ENCODE measurements at places on chromosomes 2 and 18.

DNA sequence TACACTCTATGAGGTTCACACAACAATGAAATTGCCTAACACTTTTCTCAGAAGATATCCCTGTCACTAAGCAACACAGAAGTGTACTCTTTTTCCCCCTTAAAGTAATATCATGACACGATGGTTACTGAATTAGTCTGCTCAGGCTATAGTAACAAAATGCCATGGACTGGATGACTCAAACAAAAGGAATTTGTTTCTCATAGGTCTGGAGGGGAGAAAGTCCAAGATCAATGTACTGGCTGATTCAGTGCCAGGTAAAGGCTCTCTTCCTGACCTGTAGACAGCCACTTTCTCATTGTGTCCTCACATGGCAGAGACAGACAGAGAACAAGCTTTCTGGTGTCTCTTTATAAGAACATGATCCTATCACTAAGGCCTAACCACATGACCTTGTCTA lies 211.9 kb downstream of the RBM43 start:
- no peak for DNase-seq

DNA sequence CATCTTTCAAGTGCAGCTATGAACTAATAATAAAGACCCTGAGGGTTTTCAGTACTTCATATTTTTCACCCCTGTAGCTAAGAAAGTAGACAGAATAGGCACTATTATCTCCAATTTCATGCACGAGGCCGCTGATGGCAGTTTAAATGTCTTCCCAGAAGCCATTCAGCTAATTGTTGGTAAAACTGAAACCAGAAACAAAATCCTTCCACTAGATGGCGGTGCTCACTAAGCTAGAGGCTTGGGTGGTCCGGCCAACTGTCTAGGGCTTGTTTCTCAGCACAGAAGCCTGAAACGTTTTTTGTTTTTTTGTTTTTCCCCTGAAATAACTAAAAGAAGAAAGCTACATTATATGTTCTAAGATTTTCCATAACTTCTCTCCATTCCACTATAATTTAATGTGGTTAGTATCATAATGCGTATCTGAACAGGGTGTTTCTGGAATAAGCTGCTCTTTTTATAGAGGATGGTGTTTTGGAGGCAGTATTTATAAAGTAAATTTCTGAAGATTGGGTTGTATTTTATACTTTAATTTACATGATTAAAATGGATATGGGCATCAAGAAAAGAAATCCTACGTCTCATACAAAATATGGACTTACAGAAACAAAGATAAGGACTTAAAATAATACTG lies 159.4 kb downstream of the PIK3C3 start:
- peak; percentile 82 for DNase-seq

- peak; percentile 39 for DNase-seq
Measured at GRCh38 chr2:44291281-44292248, 16.3 kb downstream of the SLC3A1 start.

DNA sequence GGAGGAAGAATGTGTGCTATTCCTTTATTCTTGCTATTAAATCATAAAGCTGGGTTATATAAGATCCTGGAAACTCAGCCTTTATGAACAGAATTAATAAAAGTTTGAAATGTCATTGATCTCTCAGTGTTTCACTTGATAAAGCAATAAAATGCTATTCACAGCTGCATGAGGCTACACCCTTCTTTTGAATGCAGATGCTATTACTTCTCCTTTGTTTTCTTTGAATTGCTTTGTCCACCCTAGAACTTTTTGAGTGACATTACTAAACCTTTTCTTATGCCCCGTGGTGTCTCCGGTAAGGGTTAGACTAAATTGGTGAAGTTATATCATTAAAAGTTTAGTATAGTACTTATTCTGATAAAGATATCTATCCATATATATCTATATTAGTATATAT lies 18.9 kb downstream of the SERPINB5 start:
- no peak for DNase-seq

DNA sequence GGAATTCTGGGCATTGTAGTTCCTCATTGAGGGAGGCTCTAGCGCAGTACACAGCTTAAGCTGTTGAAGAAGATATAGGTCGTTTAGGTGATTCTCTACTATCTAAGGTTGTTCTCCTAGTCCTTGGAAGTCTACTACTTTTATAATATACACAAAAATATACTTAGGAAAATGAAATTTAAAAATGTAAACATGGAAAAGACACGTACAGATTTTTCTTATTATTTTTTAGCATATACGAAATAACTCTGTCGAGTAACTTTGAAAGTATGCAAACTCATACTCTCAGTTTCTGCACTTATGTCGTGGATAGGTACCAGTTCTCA lies 272 bp upstream of the FASTKD1 start:
- DNase-seq = no peak

DNA sequence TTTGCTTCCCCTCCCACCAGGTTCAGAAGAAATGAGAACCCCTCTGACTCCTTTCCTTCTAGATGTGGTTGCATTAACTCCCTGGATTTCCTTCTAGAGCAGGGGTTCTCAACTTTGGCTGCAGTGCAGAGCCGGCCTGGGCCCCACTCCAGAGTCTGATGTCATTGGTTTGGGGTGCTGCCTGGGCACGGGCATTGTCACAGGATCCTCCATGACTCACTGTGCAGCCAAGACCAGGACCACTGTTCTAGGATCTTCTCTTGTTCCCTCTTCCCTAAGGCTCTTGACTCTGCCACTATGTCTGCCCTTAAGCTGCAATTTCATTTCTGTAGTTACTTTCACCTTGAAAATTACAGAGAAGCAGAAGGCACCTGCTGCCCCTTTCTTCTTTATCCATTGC lies 31.8 kb downstream of the TBC1D8 start:
- DNase-seq = no peak

DNA sequence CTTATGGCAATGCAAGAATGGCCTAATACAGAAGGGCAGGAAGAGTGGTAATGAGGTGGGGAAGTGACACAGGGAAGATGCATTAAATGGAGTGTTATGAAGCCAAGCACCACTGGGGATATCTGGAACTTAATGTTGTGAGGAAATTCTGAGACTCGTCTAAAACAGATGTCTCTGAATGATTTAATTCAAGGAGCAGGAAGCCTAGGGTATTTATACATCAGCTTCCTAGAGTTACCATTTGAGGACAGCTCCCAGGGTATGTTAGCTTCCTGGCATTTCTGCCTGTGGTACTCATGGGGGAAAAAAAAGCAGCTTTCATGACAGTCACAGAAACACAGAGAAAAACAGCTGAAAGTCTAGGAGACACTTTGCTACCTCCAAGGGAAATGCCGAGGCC lies 989.5 kb downstream of the CBLN2 start:
- DNase-seq = no peak

GRCh38 chr2:118883792-118884191 lies 36.3 kb upstream of the EN1 start:
- DNase-seq = no peak

DNA sequence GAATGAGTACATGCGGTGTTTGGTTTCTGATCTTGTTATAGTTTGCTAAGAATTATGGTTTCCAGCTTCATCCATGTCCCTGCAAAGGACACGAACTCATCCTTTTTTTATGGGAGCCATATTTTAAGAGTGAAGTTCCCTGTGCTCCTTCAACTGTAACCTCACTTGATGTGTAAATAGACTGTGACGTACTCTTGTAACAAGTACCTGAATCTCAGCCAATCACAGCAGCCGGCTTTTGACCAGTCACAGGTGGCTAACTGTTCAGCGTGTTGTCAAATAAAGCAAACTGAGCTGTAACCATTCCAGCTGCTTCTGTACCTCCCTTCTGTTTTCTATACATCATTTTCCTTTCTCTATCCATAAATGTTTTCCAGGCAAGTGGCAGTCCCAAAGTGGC lies 774.3 kb upstream of the HS6ST1 start:
- peak; percentile 59 for DNase-seq

DNA sequence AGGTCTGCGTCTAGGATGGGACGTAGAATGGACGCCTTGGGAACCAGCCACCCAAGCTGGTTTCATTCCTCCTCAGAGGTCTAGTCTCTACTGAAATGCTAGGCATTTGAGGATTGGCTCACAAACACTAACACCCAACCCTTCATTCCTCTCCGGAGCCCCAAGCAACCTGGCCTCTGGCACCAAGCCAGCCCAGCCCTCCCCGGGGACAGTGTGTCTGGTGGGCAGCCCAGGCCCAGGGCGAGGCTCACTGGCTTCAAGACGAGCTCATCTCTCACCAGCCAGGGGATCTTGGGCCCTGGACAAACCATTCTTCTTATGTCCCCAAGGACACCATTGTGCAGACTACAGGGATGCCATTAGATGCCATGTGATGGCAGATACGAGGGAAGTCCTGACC lies 182.5 kb downstream of the CTIF start:
- no peak for DNase-seq

DNA sequence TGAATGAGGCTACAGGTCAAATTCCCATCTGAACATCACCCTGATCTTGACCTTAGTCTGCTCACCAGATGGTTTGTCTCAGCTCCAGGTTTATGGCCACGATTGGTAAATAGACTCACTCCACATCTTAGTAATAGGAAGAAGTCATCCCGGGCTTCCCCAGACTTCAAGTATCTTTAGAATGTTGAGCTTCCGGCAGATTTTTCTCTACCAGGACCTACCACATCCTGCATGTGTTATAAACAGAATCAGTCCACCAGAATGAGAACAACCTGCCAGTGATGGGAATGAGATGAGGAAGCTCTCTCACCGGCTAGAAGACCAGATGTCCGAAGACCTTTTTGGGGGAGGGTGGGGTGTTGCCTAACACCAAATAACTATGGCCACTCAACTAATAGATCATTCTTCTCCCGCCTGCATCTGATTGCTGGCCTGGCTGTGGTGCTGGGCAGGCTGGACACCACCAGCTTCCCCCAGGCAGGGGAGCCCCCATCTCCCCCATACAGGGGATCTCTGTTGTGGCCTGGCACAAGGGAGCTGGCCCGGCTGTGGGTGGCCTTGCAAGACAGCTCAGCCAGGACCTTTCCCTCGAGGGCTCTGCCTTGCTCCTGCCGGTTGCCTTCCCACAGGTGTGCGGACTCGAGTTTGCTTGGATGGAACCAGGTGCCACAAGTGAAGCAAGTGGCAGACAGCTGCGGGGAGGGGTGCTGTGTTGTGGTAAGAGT lies 88.5 kb downstream of the SH3RF3 start:
- DNase-seq = no peak

DNA sequence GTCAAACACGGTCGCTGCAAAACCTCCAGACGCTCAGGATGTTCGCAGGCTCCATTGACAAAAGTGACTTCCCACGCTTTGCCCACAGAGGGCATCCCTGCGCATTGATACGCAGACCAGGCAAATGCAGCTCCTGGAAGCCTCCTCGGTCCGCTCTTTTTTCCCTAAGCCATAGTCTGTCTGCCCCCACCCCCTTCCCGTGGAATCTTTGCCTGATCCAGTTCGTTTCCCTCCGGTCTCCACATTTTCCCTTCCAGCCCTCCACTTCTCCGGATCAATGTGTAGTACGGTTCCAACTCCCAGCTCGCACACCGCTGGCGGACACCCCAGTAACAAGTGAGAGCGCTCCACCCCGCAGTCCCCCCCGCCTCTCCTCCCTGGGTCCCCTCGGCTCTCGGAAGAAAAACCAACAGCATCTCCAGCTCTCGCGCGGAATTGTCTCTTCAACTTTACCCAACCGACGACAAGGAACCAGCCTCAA lies at the start of gene DCC:
TSS of gene DCC (plus strand) at position 307 of the 481 bp plus-strand sequence. CDS start 591 bp downstream, outside the sequence.
- peak; percentile 57 for DNase-seq

GRCh38 chr18:76785872-76786271 lies 36.5 kb upstream of the ZNF236 start:
- DNase-seq = no peak

DNA sequence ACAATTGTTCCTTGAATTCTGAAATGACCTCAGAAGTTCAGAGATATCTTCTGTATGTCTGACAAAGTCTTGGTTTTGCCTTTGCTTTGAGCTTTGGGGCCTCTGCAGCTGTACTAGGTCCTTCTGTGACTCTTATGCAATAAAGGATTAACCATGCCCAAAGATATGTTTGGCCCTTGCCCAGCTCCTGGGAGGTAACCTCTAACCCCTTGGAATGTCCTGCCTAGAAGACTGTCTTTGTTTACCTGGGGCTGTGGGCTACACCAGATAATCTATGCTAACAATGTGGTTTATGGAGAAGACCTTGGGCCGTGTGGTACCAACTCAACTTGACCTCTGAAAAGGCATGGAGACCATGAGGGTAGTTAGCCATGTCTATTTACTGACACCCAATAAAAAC lies 140.9 kb upstream of the CAPN13 start:
- DNase-seq = no peak

- DNase-seq = no peak
Measured at GRCh38 chr2:45255563-45255962, 246.3 kb upstream of the SIX2 start.

GRCh38 chr2:74499267-74499939 lies at the start of gene LBX2:
Gene LBX2 (minus strand): TSS chr2:74499603. CDS start chr2:74499537, 66 bp downstream.
- DNase-seq = no peak

DNA sequence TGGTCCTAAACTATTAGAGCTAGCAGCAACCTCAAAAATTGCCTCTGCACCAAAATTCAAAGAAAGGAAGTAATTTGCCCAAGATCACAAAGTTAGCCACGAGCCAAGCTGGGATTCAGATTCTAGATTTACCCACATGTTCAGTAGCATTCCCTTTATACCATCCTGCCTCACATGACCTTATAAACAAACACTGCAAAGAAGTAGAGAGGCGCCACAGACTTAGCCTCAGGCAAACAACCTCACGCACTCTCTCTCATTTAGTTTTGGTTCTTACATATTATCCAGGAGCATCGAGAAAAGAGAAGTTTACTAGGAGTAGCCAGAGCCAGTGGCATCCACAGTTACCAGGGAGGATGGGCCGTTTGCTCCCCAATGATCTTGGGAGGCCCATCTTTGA lies 226.6 kb downstream of the OSR1 start:
- DNase-seq = no peak

DNA sequence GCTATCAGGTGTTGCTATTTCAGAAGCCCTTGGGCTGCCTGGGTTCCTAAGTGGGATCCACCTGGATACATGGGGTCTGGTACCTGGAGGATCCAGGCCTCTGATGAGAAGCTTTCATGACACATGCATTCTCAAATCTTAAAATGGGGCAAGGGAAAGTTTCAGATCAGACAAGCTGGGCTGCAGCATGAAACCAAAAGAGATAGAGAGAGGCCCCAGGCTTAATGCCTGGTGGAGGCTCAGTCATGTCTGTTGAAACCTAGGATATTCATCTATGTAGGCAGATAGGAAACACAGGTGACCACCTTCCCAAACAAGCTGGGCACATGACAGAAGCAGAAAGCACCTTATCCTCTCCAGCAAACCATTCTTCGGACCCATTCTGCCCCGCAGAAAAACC lies 18.8 kb upstream of the PLB1 start:
- no peak for DNase-seq

DNA sequence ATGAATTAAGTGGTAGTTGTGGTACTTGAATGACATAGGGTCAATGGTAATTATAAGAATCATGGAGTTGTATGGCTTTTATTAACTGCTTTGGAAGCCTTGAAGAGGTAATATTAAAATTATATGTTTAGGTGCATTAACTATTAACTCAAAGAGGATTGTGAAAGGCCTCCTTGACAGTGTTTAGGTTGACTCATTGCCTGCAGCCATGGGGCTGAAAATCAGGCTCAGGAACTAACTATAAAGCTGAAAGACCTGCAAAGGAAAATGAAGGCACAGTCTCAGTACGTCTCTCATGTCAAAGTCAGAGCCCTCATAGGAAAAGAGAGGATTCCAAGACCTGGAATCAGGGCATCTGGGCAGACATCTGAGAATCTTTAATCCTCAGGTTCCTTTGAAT lies 31.0 kb downstream of the CACNB4 start:
- no peak for DNase-seq
